Activated T-helper 17 cell treated with anti-CD3 and anti-CD28 coated beads, Interleukin-2, amount 50 U/mL, for 72 hours (primary cell): ENCODE measurements at places on chromosomes 6 and 20. TPM values are rescaled to one million over a fixed set of nuclear protein-coding genes. Genes with fewer than 3 reads are reported as not detected.
A peak's percentile ranks its signal among the peaks of the same experiment; 100 is the strongest.

Gene PACSIN1
- 0.09 TPM for total RNA-seq

Gene PSORS1C2
- total RNA-seq: not detected

DNA sequence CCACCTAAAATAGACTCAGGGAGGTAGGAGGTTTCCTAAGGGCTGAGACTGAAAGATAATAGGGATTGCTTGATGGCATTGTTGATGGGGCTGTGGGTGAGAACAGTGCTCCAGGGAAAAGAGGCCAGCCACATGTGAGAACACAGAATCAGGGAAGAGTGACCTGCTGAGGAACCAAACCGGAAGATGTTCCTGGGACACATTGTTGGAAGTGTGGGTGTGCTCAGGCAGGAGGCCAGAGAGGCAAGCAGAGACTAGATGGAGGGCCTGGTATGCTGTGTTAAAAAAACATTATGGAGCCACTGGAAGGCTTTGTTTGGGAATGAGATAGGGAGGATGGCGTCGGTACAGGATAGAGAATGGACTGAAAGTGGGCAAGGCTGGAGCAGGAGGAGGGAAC, 23.3 kb downstream of the RNF144B start:
- no peak for ATAC-seq

Gene ZNF334
- total RNA-seq: 0.76 TPM

Gene TBX18
- not detected for total RNA-seq

DNA sequence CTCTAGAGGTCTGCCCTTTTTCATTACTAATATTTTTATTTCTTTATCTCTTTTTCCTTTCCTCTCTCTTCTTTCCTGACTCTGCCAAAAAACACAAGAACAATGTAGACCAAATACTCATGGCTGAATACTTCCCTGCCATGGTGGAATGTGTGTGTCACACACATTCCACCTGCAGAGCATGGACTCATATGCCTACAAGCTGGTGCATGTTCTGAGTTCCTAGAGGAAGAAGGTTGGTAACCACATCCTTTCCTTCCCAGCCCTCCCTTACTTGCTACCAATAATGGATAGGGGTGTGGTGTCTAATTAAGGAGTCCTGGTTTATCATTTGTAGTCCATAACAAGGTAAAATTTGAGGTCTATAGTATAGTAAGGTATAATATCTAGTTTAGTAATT, 15.2 kb upstream of the CST9L start:
- ATAC-seq: no peak

Gene TENT5A
- total RNA-seq: 0.79 TPM

DNA sequence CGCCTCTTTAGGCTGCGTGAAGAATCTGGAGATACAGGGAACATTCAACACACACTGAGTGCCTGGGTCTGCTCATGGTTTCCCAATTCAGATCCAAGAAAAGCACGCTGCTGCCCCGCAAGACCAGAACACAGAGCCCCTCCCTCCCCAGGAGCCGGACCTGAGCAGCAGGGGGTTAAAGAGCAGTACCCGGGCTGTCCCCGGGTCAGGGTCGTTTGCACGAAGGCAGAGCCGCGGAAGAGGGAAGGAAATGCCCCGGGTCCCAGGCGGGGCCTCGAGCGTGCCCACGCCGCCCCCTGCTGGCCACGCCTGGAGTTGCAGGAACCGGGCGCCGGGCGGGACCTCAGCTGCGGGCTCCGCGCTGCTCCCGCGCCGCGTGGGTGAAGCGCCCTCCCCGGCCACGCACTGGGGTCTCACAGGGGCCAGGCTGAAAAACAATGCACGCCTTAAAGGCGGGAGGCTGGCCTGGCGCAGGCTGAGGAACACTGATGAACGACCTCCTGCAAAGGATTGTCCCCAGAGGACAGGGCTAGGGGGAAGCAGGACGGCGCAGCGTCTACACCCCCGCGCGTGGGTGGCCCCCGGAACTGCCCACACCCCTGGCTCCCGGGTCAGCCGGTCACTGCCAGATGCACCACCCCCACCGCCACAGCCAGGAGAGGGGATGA, 48.9 kb downstream of the ANKRD60 start:
- peak; percentile 77 for ATAC-seq

GRCh38 chr6:48610846-48611245, 499.8 kb upstream of the PTCHD4 start:
- no peak for ATAC-seq

Gene TXLNB
- total RNA-seq: 0.37 TPM

GRCh38 chr6:108120311-108120710, 45.5 kb upstream of the NR2E1 start:
- ATAC-seq: no peak

DNA sequence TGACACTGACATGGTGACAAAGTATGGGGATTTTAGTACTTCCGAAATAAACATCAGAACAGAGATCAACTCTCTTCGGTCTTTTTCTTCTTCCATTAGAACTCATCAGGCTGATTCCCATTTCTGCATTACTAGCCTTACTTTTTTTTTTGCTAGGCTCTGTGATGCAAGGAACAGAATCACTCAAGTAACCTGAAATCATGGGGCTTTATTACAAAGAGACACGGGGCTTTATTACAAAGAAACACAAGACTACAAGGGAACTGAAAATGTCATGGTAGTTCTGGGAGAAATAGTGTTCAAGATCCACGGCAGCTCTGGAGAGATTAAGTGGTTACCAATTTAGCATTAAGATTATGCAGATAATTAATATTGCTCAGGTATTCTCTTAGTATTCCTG, 11.6 kb downstream of the SOX4 start:
- ATAC-seq: no peak

DNA sequence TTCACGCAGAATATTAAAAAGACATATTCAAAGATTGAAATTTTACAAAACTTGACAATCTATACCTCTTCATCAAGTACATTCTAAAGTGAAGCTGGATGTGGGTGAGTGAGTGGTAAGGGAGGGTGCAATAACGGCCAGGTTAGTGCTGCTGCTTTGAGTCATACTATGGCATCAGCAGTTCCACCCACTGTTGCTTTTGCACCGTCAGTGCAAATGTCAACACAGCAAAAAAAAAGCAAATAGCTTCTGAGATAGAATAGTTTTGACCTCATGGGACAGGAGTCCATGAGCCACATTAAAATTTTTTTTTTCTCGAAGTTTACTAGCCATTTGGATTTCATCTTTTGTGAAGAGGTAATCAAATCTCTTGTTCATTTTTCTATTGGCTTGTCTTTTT, 31.8 kb downstream of the PSMF1 start:
- peak; percentile 98 for ATAC-seq

Gene GATA5
- total RNA-seq: not detected

DNA sequence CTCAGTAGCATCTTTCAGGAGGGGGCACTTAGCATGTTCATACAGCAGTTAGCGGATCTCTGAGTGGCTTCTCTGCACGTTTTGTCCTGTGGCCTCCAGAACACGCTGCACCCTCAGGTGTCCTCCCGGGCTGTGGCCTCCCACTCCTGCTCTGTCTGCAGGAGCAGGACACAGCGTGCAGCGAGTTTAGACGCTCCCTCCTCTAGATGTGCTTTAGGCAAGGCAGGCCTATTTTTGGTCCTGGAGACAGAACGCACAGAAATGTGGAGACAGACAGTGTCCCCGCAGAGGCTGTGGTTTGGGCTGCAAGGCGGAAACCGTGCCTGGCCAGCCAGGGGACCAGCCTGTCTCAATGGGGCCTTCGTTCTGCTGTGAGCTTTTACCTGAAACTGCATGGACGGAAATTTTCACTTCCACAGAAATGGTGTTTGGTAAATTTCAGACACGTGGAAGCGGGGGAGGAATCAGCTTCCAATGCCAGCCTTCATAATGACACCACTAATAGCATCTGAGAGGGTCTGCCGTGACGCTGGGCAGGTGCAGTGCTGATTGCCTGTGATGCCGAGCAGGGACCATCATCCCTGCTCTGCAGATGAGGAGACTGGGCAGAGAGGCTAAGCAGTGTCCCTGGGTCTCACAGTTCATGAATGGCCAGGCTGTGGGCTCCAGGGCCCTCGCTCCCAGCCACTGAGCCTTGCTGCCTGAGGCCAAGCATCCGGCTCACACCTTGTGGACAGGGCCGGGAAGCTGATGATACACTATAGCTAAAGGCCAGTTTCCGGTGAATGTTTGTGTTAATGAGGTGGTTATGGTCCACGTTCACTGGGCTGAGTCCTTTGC, 120.9 kb downstream of the SYCP2 start:
- no peak for ATAC-seq

DNA sequence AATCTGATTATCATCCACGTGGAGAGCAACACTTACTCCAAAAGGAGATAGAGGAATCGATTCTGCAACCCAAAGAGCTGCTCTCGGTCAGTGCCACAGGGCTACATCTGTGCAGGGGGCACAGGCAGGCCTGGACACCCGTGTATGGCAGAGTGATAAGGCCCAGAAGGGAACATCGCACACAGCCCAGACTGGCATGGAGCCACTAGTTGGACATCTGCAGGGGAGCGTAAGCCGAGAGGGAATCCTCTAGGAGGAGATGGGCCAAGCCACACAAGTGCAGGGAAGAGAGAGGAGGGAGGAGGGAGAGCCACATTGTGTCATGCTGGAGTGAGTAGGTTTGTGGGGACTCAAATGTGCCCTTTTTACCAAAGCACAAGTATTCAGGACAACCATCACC, 50.4 kb upstream of the ENTPD6 start:
- ATAC-seq: no peak

GRCh38 chr6:113833537-113833936, 23.6 kb upstream of the MARCKS start:
- ATAC-seq: no peak

DNA sequence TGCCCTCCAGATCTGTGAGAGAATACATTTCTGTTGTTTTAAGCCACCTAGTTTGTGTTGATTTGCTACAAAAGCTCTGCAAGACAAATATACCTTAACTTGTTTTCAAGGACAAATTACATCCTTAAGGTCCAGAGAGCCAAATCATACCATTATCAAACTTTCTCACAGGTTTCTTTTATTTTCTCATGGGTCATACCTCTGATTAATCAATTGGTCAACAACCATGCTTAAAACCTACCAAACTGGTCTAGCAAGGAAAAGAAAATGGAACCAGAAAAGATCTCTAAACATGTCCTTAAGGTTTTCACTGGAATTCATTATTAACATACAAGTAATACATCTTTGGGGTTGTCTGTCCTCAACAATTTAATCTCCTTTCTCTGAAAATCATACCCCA, 535.0 kb downstream of the CD83 start:
- no peak for ATAC-seq

Gene LRRC1
- 2.2 TPM for total RNA-seq

DNA sequence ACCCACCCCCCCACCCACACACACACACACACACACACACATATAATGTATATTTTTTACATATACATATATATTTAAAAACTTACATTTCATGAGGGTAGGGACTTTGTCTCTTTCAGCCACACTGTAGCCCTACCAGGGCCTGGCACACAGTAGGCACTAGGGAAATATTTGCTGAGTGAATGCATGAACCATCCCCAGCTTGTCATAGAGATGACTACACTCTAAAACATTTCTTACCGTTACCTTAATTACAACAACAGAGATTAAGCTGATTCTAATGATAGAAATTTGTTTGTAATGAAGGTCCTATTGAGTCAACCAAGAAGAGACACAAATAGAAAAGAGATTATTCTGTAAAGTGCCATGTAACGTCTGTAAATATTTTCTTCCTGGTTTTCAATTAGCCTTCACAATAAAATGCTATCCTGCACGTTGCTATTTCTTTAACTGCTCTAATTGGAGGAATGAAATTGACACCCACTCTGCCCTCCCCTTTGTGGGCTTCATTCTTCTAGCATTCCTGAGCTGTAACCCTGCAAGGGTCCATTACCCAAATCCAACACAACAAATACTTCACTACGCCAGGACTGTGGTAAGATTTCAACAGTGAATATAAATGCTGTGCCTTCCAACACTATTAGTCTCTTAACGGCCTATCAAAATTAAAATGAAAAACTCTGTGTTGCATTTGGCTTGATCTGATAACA, 30.8 kb downstream of the SIM1 start:
- ATAC-seq: no peak

- ATAC-seq: no peak
These were observed 44.9 kb downstream of the PRND start for GRCh38 chr20:4766631-4767030.

DNA sequence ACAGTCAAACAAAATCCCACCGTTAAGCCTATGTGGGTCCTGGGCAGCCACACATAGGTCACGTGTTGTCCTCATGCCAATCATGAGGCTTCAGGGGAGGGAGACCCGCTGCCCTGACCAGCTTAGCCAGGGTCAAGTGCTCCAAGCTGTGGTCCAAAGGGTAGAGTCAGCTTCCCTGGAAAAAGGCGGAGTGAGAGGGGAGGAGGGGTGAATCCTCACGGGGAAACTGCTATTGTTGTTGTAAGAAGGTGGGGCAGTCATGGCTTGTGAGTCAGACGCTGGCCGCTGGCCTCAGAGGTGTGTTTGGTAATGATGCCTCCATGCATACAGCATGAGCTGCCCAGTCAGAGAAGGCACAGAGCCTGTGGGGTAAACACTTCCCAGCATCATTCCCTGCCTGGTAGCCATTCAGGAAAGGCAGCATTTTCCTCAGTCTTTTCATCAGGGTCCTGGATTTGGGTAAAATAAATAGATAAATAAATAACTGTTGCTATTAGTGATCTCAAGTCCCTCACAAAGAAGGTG, 8.7 kb downstream of the CST3 start:
- no peak for ATAC-seq

DNA sequence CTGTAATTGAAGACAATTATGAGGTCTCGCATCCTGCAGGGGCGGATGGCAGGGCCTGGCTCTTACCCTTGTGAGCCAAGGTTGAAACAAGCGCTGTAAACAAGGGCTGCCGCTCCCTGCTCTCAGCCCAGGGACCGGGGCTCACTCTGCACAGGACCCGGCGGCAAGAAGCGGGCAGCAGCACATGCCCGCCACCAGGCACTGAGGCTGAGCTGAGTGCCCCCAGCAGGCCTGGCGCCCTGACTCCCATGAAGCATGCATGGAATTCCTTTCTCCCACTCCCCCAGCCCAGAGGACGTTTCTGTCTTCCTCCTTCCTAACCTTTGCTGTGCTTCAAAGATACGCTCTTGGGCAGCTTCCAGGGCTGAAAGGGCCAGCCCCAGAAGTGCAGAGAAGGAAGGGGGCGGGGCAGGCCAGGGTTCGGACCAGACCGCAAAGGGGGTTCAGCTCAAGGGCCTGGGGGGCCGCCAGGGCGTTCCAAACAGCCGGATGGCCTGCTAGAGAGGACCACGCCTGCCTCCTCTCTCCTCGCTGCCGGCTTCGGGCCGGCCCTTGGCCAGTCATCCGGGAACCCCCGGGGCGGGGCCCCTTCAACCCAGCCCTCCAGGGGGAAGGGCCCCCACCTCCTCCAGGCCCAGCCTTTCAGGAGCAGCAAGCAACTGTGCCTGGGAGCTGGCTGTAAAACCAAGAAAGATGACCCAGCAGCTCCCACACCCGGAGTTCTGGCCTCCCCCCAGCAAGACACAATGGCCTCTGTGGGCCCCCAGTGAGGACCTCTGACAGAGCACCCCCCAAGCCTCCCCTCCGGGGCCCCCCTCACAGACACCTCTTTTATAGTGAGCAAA, 109.9 kb downstream of the NOL4L start:
- no peak for ATAC-seq

- ATAC-seq: no peak
These were observed 15.1 kb upstream of the NXT1 start for GRCh38 chr20:23335521-23335920.

- no peak for ATAC-seq
These were observed 45.4 kb upstream of the QKI start for GRCh38 chr6:163369141-163369540.

Gene MEI4
- total RNA-seq: not detected
